ENCODE measurements at places on chromosomes 1 and 21.

- peak; percentile 93 for DNase-seq
Measured at GRCh38 chr1:60746278-60746791, 336.0 kb upstream of the NFIA start.

DNA sequence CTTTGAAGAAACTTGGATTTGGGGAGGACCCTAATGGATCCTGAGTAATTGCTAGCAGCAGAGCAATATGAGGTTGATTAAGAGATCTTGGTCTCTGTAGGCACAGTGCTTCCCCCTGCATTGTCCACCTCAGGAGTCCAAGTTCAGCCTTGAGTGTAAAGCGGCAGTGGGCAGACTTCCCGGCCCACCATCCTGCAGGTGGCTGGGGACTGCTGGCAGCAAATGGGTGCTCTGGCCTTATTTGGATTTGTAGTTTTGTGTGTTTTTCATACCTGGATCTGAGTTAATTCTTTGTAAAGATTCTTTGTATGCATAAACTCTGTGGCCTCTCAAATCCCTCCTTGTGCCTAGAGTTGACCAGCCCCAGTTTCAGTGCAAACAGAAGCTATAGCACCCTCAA, 7.6 kb downstream of the BARHL2 start:
- no peak for DNase-seq

GRCh38 chr1:21550097-21550496, 40.9 kb downstream of the ALPL start:
- DNase-seq = no peak

DNA sequence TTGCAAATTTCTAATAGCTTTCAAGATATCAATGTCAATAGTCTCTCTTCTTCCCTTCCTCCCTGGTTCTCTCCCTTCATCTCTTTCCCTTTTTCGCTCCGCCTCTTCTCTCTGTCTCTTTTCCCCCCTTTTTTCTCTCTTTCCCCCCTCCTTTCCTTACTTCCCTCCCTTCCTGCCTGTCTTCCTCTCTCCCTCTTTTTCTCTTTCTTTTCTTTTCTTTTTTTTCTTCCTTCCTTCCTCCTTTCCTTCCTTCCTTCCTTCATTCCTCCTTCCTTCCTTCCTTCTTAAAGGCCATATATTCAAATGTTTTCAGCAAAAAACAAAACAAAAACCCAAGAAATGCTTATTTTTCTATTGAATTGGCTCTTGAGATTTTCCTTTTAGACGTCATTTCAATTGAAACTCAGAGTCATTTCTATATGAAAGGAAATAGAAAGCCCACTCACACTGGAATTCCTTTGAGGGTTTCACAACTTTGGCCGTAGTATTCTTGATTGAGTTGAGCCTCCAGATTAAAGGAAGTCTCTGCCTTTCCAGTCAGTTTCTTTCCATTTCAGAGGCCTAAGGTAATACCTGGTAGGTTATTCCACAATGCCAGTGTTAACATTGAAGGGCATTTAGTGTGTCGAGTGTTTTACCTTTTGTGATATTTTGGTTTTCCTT, 551.5 kb downstream of the LMO4 start:
- no peak for DNase-seq

GRCh38 chr1:36663772-36664430, 181.2 kb upstream of the CSF3R start:
- DNase-seq = no peak

DNA sequence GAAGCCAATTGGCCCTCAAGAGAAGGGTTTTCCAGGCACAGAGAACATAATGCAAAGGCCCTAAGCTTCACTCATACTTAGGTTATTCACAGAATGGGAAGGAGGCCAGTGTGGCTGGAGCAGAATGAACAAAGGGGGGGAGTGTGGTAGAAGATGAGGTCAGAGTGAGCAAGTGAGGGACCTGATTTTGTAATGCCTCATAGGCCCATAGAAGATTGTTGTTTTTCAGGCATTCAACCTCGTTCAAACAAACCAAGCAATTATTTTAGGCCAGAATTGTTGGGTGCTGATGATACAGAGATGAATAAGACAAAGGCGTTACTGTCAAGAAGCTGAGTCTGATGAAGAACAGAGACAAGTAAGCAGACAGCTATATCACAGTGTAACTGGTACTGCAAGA, 54.5 kb upstream of the RAP1A start:
- no peak for DNase-seq

DNA sequence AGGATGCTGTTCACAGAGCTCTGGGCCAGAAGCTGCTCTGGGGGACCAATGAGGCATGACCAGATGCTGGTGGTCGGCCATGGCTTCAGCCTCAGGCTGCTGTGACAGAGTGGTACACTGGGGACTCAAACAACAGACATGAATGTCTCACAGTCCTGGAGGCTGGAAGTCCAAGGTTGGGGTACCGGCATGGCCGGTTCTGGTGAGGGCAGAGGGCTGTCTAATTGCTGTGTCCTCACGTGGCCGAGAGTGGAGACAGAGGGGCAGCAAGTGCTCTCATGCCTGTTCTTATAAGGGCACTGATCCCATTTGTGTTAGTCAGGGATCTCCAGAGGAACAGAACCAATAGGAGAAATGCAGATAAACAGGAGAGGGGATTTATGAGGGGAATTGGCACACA, 253.5 kb upstream of the C1orf174 start:
- DNase-seq = no peak

DNA sequence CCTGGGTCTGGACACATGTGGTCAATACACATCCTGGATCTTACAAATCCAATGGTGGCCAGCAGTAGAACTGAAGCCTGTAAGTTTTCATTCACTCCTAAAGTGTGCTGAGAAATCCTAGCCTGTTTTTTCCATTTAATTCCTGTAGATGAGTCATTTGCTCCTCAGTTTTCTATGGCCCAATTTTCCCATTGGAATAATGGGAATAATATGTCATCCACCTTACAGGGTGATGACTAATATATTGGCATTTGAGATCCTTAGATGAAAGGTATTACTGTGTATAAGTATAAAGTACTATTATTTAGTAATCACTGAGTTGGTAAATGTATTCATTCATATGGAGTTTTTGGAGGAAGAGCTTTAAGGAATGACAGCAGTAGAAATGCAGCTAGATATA, 89.7 kb upstream of the ADAR start:
- no peak for DNase-seq

DNA sequence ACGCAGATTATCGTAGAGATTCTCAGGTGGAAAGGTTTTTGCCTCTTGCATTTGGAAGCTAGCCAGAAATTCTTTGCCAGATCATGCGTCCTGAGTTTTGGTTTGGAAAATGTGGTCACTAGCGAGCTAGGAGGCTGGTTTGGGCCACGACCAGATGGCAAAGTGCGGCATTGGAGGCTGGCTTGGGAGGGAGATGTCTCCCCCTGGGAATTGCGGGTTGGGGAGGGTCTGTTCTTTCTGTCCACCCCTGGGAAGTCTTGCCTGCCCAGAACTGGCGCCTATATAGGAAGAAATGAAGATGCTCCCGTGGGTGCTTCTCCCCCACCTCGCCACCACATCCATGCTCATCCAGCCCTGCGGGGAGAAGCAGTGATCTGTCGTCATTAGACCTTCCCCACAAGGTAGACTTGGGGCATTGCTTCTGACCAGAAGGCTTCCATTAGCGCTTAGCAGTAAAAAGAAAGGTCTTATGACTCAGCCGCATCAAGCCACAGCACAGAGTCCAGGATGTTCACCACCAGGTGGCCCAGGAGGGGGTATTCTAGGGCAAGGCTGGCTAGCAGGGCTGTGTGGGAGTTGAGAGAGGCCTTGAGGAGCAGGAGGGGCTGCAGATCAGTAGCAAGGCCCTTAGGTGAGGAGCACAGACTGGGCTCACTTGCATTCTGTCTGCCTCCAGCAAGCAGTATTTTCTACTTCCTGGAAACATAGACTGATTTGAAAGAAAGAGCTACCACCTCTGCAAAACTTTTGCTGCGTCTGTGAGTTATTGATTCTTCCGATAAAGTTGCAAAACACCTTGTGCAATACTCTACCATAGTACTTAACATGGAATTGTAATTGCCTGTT, 1.5 kb upstream of the PTP4A2 start:
- no peak for DNase-seq

- DNase-seq = no peak
Measured at GRCh38 chr21:29033871-29034270, 9.4 kb downstream of the USP16 start.

DNA sequence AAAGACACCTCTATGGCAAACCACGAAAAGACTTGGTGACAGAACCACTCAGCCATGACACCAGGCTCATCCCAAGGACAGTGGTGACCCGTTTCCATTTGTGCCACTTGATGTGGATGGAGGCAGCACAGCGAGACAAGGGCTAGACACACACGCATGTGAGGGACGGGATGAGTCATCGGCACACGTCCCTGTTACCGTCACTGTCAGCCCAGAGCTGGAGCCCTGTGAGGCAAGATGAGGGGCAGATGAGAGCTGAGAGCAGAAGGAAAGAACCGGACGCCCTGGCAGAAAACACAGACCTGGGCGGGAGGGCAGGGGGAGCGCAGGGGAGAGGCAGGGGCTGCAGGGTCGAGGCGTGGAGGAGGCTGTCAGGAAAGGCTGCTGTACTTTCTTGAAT, 57.8 kb downstream of the SIK1 start:
- no peak for DNase-seq

GRCh38 chr1:1041092-1041523, 21.2 kb downstream of the AGRN start:
- DNase-seq = no peak

GRCh38 chr1:188489336-188490112, 1660.8 kb downstream of the PLA2G4A start:
- no peak for DNase-seq
